ENCODE measurements at places on chromosomes 7 and 10.

GRCh38 chr7:114901771-114902170 is 20.1 kb upstream of the MDFIC start:
- peak; percentile 26 for DNase-seq

DNA sequence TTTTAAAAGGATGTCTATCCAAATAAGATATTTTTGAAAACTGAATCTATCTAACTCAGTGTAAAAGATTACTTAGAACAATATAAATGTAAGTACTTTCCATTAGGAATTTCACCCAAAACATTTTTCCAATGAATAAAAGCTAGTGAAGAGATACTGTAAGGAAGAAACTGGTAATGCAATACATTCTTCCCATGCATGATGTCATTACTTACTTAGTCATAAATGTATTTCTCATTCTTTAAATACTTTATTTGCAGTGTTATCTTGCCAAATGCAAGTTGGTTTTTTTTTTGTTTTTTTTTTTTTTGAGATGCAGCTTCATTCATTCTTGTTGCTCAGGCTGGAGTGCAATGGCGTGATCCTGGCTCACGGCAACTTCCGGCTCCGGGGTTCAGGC is 265.6 kb downstream of the PHF14 start:
- DNase-seq = no peak

- no peak for DNase-seq
These were observed 38.2 kb downstream of the CDH23 start for GRCh38 chr10:71434760-71435394.

DNA sequence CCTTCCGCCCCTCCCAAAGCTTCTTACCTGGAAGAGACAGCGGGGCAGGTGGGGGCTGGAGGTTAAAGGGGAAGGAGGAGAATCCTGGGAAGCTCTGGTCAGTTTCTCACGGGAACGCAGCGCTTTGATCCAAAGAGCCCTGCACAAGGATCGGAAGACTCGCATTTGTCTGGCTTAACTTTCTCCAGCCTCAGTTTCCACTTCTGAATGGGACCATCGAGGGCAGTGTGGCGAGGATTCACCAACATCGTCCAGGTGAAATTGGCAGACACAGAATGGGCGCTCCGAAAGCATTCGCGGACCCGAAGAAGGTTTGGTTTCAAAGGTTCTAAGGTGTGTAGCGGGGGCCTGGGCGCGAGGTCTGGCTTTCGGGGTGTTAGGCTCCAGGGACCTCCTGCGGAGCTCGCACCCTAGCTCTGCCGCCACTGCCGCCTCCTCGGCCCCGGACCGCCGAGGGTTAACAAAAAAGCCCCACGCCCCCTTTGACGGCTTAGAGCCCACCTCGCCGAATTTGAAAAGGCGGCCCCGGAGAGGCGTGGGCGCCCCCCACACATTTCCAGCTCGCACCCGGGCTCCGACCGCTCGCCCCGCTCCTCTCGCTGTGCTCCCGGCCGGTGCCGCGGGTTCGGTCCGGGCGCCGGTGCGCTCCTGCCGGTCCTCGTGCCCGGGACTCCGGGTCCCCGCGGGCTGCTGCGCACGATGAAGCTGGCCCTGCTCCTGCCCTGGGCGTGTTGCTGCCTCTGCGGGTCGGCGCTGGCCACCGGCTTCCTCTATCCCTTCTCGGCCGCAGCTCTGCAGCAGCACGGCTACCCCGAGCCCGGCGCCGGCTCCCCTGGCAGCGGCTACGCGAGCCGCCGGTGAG is at the start of gene COL26A1:
COL26A1 (plus strand) TSS at position 542 of the 862 bp plus-strand sequence; CDS start at position 700, 158 bp downstream.
- DNase-seq = peak; percentile 20

DNA sequence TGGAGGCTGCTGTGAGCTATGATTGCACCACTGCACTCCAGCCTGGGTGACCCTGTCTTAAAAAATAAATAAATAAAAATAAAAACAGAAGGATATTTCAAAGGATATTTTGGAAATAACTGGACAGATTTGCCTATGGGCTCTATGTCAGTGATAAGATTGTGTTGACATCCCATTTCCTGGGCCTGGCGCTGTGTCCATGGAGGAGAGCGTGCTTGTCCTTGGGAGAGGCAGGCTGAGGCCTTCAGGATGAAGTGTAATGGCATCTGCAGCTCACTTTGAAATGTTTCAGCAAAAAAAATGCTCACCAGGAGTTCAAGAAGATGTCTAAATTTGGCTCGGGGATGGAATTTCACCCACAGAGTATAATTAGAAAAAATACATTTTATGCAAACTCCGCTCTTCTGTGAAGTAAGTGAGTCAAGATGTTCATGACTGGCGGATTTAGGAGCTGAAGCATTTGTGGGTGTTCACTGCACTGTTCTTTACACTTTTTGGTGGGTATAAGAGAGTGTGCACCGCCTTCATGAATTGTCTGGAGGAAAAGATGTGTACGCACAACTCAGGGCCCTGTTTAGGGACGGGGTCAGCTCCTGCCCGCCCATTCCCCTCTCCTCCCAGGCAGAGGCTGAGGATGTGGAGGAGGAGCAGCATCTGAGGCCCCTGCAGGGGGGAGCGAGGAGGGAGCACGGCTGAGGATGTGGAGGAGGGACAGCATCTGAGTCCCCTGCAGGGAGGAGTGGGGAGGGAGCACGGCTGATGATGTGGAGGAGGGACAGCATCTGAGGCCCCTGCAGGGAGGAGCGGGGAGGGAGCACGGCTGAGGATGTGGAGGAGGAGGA is 18.5 kb upstream of the FOXL3 start:
- DNase-seq = no peak

GRCh38 chr10:113788604-113789083 is 37.2 kb downstream of the PLEKHS1 start:
- peak; percentile 91 for DNase-seq

DNA sequence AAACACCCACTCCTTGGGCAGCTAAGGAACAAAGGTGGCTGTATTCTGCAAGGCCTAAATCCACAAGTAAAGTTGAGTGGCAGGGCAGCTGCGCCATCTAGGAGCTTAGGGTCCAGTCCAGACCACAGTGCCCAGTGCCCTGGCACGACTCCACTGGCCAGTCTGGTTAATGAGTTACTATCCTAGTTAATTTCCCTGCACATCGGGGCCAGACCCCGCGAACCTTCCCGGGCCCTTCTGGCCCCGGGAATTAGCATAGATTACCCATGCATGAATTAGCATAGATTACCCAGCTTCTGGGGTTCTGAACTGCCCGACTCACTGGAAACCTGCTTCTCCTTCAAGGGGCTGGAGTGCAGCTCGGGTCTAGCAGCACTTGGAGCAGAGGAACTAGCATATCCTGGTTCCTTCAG is 3.2 kb upstream of the EMX2 start:
- DNase-seq = peak; percentile 65

DNA sequence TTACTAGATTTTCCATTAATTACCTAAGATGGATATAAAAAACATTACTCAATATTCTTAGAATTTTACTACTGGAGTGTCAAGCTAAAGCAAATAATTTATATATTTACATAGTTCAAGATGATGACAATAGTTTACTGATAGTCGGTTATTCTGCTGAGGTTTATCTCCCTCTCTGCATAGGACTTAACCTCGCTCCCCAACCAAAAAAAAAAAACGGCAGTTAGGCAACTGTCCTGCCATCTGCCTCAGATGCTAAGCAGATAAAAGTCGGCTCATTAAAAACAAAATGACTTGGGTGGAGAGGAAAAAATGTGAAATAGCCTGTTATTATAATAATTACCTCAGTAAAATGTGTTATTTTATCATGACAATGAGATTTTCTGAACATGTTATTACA is 14.0 kb upstream of the ITGB8 start:
- no peak for DNase-seq

DNA sequence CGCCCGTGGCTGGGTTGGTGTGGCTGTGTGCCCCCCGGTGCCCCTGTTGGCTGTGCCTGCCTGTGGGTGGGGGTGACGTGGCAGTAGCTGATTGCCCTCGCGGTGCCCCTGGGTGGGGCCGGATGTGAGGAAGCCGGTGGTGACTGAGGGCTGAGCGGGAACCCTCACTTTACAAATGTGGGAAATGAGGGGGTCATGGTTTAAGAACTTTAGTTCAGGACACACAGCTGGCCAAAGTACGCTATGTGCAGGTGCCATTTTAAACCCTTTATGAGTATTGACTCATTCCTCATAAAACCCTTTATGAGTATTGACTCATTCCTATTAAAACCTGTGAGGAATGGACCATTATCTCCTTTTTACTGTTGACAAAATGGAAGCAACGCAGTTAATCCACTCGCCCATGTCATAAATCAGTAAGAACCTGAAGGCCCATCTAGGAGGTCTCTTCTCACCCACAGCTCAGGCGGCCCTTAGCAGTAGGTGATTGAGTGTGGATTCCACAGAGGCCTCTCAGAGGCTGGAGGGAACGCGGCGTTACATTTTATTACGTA is 290.1 kb upstream of the COBL start:
- DNase-seq = no peak

GRCh38 chr10:17989908-17990767 is 38.4 kb downstream of the SLC39A12 start:
- DNase-seq = peak; percentile 57

Data from myocyte (in vitro differentiated cells).